Left ventricle myocardium superior (tissue), 1 donor: ENCODE measurements at places on chromosomes 5 and 9. TPM values are rescaled to one million over a fixed set of nuclear protein-coding genes. Genes with fewer than 3 reads are reported as not detected.

DNA sequence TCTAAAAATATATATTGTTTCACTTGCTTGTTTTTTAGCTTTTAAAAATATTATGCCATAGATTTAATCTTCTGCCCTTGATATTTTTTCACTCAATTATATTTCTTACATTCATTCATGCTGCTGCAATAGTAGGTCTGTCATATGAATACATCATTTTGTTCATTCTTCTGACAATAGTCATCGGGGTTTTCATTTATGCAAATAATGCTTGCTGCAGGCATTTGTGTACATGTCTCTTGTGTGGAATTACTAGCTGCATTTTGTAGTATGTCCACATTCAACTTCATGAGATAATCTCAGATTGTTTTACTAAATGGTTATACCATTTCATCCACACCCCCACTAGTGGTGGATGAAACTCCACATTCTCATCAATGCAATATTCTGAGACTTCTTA is 5.3 kb upstream of the PLPP1 start:
- DNase-seq, result no peak

DNA sequence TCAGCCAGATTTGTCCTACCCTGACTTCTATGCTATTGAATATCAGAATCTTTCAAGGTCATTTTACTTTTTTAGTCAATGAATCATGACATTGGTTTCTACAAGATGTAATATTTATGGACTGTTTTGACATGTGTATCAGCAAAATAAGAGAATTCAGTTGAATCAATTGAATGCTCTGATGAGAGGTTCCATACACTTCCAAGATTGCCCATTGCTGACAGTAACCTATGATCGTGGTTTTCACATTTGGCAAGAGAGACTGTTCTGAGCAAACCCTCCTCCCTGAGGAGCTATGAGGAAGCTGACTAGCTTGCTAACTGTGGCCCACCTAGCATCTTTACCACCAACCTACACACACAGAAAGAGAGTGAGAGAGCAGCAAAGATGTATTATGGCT is 56.7 kb upstream of the FST start:
- DNase-seq, result no peak

- DNase-seq, result no peak
These were observed 159.7 kb upstream of the TLX3 start for GRCh38 chr5:171149333-171149732.

GRCh38 chr5:53133020-53133419 is 23.5 kb upstream of the MOCS2 start:
- no peak for DNase-seq

DNA sequence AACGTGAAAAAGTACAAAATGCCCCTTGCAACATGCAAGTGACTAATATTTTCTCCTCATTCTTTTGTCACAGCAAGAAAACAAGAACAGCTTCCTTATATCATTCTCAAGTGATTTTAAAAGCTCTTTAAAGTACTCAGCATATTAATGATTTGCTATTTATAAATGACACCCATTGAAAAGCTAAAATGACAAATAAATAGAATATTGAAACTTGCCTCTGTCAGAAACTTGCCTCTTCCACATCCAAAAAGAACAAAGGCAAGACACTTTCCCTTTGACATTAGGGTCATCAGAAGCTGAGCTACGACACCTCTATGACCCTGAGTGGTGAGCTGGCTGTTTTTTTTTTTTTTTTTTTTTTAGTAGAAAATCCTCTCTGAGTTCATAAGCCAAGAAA is 339.6 kb upstream of the ITGA1 start:
- no peak for DNase-seq

DNA sequence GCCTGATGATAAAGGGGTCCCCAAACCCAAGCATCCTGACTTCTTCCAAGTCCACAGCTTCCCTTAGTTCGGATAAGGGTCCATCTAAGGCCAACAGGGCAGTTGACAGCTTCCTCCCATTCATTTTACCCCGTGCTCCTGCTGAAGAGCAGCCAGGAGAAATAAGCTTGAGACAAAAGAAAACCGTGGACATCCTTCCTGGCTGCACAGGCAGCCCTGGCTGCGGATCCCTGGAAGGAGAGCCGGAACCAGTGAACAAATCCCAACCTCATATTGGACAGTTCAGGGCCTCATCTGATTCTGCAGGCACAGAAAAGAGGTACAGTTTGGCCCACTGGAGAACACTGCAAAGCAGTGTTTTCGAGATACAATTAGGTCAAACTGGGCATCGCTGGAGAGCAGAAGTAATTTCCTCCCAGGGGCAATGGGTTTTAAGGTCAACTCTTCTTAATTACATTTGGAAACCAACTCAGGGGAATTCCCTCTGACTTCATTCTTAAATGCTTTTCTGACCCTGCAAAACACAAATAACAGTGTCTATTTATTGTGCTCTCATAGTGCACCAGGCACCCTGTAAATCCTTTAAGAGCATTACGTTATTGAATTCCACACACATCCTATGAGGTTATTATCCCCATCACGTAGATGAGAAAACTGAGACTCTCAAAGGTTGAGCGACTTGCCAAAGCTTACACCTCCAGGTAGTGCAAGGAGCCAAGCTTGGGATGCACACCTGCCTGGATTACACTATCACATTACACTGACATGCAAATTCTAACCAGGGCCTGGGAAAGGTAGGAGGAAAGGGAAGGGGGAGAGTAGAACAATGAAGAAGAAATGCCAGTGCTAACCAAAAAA is 21.2 kb downstream of the ADAM19 start:
- no peak for DNase-seq

- no peak for DNase-seq
These were observed 1578.2 kb upstream of the WWC1 start for GRCh38 chr5:166713295-166713694.

GRCh38 chr9:93261735-93262523 is 78.0 kb downstream of the WNK2 start:
- DNase-seq, result peak; percentile 30

DNA sequence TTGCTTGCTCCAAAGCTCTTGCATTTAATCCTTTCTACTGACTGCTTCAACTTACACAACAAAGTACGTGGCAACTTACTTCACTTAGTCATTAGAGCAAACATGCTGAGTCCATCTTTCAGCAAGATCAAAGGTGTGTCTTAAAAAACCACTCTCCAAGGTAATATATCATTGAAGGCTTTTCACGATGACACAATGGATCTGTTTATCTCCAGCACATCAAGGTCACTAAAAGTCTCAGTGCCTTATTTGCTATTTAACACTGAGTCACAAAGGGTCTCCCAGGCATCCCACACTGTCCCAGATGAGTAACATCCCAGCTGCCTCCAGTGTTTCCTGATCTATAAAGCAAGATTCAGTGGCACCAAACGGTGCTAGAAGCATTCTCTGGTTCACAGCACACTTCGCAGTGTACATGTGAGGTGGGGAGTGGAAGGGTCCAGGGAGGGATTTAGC is 3.7 kb upstream of the CLK4 start:
- DNase-seq, result no peak

GRCh38 chr5:3384531-3384930 is 211.1 kb upstream of the IRX1 start:
- no peak for DNase-seq

DNA sequence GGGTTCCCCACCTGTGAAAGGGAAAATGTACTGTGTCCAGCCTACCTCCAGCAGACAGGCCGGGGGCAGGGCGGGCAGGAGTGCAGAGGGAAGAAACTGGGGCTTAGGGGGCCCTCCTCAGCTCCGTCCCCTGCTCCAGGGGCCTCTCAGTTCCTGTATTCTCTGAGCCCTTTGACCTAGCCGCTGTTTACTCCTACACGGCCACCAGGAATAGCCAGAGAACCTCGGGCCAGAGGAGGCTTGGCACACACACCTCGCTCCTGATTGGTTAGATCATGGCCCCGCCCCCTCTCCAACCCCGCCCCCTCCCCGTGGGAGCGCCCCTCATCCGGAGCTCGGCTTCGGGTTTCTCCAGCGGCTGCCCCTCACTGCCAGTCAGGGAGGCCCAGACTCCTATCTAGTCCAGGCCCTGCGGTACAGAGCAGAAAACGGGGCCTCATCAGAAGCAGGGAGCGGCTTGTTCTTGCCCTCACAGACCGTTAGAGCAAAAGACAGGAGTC is 2.2 kb downstream of the ST6GALNAC6 start:
- peak; percentile 87 for DNase-seq

DNA sequence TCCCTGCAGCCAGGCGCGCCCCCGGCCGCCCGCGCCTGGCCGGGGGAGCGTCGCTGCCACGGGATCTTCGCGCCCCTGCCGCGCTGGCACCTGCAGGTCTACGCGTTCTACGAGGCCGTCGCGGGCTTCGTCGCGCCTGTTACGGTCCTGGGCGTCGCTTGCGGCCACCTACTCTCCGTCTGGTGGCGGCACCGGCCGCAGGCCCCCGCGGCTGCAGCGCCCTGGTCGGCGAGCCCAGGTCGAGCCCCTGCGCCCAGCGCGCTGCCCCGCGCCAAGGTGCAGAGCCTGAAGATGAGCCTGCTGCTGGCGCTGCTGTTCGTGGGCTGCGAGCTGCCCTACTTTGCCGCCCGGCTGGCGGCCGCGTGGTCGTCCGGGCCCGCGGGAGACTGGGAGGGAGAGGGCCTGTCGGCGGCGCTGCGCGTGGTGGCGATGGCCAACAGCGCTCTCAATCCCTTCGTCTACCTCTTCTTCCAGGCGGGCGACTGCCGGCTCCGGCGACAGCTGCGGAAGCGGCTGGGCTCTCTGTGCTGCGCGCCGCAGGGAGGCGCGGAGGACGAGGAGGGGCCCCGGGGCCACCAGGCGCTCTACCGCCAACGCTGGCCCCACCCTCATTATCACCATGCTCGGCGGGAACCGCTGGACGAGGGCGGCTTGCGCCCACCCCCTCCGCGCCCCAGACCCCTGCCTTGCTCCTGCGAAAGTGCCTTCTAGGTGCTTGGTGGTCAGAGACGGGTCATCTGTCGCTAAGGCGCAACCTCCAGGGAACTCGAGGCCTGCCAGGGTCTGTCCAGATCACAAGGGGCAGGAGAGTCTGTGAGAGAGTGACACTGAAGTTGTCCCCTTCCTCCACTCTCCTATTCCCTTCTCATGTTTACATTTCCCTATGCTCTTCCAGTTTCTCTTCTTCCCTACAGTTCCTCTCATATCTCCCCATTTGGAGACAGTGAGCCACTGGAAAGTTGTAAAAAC is 1.3 kb downstream of the GPR150 start:
- peak; percentile 46 for DNase-seq

- no peak for DNase-seq
These were observed 56.4 kb downstream of the NIPSNAP3B start for GRCh38 chr9:104820336-104820735.

DNA sequence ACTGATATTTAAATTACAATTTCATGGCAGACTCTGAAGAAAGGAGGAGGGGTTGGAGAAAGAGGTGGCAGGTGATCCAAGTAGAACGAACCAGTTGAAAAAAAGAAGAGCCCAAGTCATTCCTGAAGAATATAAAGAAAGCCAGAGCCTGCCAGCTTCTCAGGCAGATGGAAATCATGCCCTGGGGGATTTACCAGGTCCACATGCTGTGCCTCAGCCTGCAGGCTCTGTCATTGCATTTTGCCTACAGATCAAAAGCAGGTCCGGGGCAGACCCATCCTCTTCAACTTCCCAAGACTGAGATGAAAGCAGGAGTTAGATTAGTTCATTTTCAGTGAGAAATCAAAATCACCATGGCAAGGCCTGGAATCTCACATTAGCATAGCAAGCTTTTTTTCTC is 48.5 kb downstream of the GDNF start:
- DNase-seq, result no peak

- DNase-seq, result no peak
These were observed 120.6 kb upstream of the MEF2C start for GRCh38 chr5:89003563-89004036.

DNA sequence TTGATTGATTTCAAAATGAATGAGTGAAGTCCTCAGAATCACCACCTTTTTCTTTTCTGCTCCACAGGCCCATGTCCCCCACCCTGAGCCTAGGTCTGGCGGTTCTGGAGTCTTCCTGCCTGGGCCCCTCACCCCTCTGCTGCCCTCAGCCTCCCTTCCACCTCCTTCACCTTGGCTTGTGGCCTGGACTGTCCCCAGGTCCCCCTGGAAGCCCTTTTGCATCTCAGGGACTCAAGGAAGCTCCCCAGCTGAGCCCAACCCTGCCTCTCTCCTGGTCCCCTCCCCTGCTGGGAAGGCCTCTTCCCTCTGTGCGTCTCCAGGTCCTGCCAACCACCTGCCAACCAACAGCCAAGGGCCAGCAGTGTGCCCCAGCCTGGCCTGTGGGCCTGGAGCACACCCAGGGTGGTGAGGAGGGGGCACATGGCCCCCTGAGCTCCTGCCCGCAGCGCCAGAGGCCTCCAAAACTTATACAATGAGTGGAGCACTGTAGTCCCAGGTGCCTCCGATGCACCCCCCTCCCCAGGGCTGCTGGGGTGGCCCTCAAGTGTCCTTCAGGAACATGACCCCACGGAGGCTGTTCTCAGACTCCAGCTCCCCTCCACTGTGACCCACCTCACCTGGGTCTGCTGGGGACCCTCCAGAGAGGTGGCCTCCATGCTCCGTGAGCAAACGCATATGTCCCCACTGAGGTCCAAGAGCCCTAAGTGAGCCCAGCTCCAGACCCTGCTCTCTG is 20.3 kb downstream of the GLT6D1 start:
- DNase-seq, result no peak

- DNase-seq, result no peak
These were observed 2.4 kb downstream of the WDR5 start for GRCh38 chr9:134138292-134138691.

DNA sequence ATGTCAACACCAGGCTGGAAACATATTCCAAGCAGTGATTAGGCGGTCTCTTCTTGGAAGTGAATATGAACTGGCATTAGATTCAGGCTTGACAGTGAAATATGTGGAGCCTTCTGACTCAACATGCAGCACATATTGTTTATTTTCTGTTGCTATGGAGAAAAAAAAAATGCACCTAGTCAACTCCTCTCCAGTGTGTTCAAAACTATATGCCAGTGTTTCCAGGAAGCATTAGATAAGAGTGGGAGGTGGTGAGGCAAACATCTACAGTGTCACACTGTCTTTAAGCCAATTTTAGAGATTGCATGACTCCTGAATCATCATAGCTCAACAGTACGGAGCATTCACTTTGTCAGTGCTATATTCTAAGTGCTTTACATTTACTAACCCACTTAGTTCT is 117.9 kb downstream of the HCN1 start:
- DNase-seq, result no peak

- no peak for DNase-seq
These were observed 122.2 kb downstream of the CEMIP2 start for GRCh38 chr9:71646131-71646530.

- DNase-seq, result no peak
These were observed 115.5 kb upstream of the RANBP3L start for GRCh38 chr5:36417221-36417620.

DNA sequence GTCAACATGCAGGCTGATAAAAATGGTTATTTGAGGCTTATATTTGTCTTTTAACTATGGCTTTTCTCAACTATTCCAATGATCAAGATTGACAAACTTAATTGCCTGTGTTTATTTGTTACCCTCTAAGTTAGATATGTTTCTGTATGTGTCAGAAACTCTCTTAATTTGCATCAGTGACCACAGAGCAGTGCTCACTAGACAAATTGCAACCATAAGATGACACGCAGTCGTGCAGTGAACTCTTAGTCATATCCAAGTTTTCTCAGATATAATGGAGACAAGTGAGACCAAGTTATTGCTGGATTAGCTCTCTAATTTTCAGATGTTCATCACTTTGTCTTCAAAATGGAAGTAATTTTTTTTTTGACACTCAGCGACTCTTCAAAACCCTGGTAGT is 342.2 kb upstream of the RFX3 start:
- DNase-seq, result no peak

GRCh38 chr5:96087939-96088338 is 126.3 kb upstream of the ELL2 start:
- DNase-seq, result no peak

Gene COL15A1
- 47.2 TPM for total RNA-seq

Gene INSL4
- total RNA-seq, result not detected

Gene CCL27
- not detected for total RNA-seq

Gene NRG2
- 1.9 TPM for total RNA-seq

Gene IFNA13
- not detected for total RNA-seq

Gene GHR
- total RNA-seq, result 11.9 TPM

Gene TAF11L5
- not detected for total RNA-seq

Gene WNT8A
- total RNA-seq, result not detected
